Fibroblast of skin of left biceps (primary cell): ENCODE measurements at places on chromosomes 3 and 15.

DNA sequence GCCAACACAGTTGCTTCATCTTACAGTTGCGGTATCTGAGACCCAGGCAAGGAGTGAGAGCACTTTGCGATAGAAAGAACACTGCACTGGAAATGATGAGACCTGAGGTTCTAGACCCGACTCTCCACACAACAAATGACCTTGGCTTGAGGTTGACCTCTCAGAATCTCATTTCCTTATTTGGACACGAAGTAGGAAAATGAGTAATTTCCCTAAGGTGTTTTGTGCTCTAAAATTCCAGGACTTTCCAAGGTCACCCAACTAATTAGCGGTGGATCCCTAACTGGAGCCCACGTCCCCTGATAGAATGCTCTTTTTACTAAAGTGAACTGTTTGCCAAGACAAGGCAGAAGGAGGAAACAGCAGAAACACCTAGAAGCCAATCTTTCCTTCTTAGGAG is 26.7 kb upstream of the FBN1 start:
- DNase-seq = no peak

GRCh38 chr15:45744236-45744589 is 109.4 kb downstream of the SQOR start:
- no peak for DNase-seq

DNA sequence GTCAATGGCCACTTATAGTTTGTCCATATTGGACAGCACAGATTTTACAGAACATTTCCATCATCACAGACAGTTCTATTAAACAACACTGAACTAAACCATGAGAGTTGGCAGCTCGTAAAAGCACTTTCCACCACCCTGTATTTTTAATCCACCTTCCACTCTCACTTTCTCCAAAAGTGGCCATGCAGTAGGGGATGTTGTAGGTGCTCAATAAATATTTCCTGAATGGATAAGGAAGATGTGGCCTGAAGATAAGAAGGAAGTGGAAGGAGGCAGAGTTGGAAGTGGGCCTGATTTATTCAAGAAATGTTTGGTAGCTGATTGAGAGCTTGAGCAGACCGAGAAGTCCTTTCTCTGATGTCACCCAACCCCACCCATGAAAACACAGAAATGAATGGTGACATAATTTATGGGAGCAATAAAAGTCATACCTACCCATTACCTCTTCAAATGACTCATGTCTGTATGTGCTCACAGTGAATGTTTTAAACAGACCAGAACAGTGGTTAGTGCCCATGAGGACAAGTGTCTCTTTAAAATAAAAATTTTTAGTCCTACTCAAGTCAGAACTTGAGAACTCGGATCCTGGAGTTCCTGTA is 39.6 kb upstream of the CTNNB1 start:
- no peak for DNase-seq

GRCh38 chr3:36900474-36901443 is 44.1 kb downstream of the TRANK1 start:
- DNase-seq = no peak
